Brain (organoid and tissue), 16 donors: ENCODE measurements at places on chromosomes 2 and 18.

DNA sequence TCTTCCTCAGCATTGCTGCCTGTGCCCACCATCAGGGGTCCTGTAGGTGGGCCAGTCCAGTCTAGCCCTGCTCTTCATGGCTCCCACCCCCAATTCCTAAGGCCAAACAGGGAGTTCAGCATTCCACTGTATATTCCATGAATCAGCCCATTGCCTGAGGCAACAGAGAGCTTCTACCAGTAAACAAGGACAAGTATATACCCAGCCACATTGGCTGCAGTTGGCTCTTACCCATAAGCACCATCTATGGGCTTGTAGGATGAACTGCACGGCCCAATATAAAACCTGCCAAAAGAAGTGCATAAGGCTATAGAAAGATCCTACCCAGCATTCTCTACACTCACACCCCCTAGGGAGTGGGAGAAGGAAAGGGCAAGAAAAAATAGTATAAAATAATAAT is 95.1 kb upstream of the SALL3 start:
- no peak for DNase-seq

- DNase-seq: peak; percentile 64
Observed at GRCh38 chr18:74114116-74114515, 33.5 kb downstream of the FBXO15 start.

DNA sequence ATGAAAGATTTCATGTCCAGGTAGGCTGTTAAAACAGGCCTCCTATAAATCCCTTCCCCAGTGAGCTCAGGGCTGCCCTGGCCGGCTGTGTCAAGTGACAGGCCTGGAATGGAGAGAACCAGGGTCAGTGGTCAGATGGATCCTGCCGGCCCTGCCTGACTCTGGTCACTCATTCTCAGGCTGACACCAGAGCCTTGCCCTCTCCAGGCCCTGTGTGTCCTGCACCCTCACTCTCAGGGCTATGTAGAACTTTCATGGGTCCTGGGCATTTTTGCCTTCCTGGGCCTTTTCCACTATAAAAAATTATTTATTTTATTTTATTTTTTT is 82.0 kb upstream of the RGPD5 start:
- no peak for DNase-seq

DNA sequence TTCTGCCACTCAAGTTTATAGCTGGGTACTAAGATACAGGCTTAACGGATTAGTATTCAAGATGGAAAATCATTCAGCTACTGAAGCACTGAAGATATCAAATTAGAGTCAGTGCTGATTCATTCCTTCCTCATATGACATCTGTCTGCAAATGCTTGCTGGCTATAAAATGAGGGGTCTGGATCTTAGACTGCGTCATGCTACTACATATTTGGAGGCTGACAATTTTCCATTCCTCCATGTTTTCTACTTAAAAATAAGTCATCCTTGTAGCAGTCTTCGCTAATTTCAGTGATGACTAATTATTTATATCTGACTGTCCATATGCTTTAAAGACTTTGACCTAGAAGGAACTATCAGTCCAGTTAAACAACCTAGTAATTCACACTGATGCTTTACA is 233.4 kb downstream of the RIT2 start:
- DNase-seq: no peak

DNA sequence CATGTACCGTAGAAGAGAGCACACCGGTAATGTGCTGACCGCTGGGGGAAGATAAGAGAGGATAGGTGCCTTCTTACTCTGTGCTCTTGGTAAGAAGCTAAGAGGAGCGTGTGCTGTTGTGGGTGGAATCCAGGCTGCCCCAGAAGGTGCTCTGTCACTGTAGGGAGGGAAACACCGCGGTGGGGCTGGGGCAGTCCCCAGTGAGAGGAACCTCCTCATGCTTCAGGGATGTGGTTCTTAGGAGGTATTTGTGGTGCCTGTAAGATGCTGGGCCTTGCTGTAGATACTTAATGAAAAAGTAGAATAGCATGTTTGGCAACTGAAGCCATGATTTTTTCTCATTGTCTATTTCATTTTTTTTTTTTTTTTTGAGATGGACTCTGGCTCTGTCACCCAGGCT is 1.1 kb downstream of the COLEC11 start:
- DNase-seq: no peak

GRCh38 chr2:227406177-227407031 is 18.7 kb upstream of the SCYGR1 start:
- DNase-seq: peak; percentile 94

GRCh38 chr18:72171596-72171995 is 372.5 kb downstream of the CBLN2 start:
- DNase-seq: peak; percentile 14

GRCh38 chr2:72131371-72131891 is 16.2 kb downstream of the CYP26B1 start:
- DNase-seq: no peak

DNA sequence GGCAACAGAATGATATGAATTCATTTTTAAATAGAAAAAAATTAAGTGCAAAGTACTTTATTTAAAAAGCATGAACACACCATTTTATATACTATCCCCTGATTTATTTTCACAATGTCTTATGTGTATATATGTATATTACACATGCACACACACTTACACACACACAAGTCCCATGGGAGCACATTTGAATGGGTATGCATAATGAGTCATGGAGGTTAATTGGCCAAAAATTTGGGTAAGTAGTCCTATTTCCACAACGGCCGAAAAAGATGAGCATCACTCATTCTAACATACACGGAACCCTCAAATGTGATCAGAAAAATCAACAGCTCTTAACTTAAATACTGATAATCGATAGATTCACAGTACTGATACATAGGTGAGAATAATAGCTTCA is 97.4 kb upstream of the NABP1 start:
- DNase-seq: no peak

DNA sequence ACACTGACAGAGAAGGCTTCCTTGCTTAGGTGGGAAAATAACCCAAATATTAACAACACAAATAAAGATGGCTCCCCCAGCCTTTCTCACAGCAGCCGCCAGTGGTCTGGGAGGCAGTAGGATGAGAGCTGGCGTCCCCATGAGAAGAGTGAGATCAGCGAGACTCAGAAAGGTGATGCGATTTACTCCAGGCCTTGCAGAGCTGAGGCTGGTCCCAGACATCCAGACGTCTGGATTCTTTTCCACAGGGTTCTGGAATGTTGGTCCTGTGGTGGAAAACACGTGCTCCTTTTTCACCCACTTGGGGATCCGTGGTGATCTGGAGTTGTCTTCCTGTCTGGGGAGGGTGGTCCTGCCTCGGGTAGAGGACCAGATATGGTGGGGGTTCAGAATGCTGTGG is 190.6 kb downstream of the CTIF start:
- DNase-seq: no peak

DNA sequence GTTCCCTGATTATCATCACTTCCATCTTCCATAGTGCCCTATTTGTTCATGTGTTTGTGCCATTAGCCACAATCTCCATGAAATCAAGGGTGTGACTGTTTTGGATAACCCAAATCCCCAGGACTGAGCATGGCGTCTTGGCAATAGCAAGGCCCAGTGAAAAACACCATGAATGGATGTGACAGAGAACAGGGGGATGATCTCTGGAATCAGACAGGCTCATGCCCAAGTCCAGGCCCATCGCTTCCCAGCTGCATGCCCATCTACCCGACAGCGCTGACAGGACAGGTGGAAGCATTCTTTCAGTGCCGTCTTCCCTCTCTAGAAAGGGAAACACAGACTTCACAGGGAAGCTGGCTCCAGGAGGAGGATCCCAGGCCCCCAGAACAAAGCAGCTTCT is 50.0 kb downstream of the HDLBP start:
- DNase-seq: no peak

- DNase-seq: no peak
Observed at GRCh38 chr2:212854771-212855170, 296.6 kb downstream of the IKZF2 start.

GRCh38 chr2:25269233-25269632 is 72.5 kb downstream of the DNMT3A start:
- DNase-seq: no peak

DNA sequence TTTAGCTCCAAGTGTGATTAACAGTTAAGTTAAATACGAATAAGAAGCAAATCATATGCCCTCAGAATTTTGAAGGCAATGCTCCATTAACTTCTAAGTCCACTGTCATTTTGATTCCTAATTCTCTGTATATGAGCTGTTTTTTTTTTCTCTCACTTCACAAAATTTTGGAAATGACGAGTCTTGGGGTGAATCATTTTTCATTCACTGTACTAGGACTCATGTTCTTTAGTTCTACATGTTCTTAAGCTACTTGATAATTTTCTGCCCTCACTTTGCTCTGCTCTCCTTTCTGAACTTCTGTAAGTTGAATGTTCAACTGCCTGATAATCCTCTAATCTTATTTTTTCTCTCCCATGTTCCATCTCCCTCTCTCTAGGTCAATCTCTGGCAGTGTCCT is 141.0 kb downstream of the THADA start:
- DNase-seq: no peak

GRCh38 chr18:3703732-3704176 is 253.8 kb downstream of the TGIF1 start:
- peak; percentile 82 for DNase-seq

GRCh38 chr2:227642656-227643055 is 23.9 kb upstream of the SCYGR5 start:
- DNase-seq: no peak

GRCh38 chr18:58516514-58517285 is 112.2 kb downstream of the ALPK2 start:
- DNase-seq: no peak

- no peak for DNase-seq
Observed at GRCh38 chr2:82998781-82999180, 1460.3 kb downstream of the SUCLG1 start.

DNA sequence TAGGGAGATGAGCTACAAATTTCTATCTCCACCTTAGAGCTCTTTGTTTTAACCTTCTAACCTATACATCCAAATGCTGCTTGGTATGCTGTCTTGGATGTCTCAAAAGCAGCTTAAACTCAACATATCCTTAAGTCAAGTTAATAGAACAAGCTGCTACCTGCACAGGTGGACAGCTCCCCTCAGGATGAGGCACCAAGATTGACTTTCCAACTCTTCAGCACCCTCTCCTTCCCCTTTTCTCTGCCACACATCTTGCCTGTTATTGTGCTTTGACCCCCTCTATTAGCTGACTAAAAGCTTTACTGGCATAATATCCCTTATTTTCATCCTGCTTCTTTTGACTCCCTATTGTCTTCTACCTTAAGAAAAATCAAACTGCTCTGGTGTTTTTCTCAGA is 448.1 kb upstream of the MEX3C start:
- DNase-seq: no peak

- DNase-seq: no peak
Observed at GRCh38 chr2:6970976-6971480, 53.8 kb downstream of the RNF144A start.

DNA sequence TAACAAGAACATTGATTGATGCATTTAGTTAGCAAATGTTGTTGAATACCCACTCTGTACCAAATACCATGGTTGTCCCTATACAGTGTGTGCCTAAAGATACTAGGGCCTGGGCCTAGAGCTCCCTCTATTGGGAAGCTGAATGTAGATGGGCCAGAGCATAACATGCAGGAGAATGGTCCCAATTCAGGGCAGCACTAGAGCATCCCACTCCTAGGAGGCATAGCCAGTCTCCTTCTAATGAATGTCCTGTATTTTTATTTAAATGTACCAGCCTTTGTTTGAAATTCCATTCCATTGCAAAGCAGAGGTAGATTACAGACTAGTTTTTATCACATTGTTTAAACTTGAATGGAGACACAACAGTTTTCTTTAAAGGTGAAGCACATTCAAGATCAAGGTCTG is 90.6 kb downstream of the FEZ2 start:
- peak; percentile 78 for DNase-seq

DNA sequence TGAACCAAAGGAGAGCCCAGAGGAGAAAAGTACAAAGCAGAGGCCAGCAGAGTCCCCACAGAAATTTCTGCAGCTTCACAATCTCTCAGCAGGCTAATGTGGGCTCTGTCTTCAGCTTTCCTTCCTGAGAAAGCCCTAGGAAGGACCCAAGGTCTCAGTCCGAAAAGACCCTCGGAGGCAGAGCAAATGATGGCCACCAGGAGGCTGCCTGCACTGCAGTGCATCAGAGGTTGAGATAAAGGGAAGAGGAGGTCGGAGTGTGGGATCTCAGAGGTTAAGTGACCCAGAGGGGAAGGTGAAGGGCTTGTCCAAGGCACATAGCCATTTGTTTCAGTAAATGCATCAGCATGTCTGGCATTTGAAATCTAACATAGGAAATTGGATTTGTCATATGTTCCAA is 299.1 kb upstream of the SLC14A2 start:
- no peak for DNase-seq

DNA sequence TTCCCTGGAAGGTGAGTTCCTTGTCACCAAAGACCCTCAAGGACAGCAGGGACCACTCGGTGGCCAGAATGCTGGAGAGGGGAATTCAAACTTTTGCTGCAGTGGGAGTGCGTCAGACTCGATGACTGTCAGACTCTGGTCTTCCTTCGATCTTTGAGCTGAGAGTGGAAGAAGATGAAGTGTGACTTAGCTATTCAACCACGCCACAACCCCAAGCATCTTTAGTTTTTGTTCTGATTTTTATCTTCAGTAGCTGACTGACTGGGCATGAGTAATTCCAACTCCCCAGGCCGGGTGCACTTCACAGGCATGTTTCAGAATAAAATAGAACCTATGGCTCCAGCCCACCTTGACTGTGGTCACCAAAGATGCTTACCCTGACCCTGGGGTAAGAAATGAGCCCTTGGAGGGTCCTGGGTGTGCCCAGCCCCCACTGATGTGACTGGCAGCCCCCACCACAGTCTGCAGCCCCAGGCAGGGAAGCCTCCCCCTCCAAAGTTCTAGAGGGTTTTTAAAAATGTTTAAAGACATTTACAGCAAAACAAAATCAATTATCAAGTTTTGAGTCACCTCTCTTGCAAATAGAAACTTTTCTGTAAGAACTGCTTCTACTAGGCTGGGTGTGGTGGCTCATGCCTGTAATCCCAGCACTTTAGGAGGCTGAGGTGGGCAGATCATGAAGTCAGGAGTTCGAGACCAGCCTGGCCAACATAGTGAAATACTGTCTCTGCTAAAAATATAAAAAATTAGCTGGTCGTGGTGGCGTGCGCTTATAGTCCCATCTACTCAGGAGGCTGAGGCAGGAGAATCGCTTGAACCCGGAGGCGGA is 24.9 kb upstream of the YWHAQ start:
- no peak for DNase-seq

GRCh38 chr2:165141601-165142354 is 62.1 kb downstream of the SCN3A start:
- DNase-seq: peak; percentile 88

- DNase-seq: no peak
Observed at GRCh38 chr2:24613154-24613814, 122.2 kb downstream of the NCOA1 start.

GRCh38 chr2:30761226-30761625 is 46.0 kb downstream of the CAPN13 start:
- DNase-seq: no peak

DNA sequence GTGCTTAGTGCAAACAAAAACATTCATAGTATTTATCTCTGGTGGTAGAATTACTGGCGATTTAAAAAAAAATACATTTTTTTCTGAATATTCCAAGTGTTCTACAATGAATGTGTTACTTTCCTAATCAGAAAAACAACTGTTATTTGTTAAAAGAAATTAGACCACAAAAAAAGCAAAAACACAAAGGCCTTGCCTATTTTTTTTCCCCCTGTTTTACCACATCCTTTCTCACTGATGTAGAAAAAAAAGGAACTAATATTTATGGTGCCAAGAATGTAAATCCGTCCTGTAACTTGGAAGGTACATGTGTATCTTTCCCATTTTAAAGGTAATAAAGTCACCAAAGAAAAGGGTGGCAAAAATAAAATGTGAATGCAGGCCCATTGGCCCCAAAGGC is 28.4 kb upstream of the MGAT4A start:
- no peak for DNase-seq

GRCh38 chr2:191443446-191443845 is 198.2 kb downstream of the MYO1B start:
- no peak for DNase-seq

- no peak for DNase-seq
Observed at GRCh38 chr2:33216508-33217182, 259.8 kb upstream of the RASGRP3 start.
